Activated naive CD4-positive, alpha-beta T cell (primary cell): ENCODE measurements at places on chromosomes 3 and 15.

GRCh38 chr3:129065720-129066073 is 5.1 kb downstream of the GP9 start:
- no peak for DNase-seq

DNA sequence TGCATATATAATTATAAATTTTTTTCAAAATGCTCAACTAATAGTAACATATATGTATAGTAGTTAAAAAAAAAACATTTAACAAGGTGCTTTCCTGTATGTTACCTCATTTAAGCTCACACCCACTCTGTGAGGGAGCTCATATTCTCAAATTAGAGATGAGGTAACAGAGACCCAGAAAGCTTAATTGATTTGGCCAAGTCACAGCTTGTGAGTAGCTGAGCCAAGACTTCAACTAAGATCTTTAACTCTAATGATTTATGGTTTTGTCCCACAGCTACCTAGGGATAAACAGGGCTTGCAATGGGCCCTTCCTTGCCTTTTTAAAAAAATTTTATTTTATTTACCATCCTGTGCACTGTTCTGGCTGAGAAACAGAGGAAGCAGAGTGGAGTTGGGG is 230.0 kb upstream of the GOLIM4 start:
- no peak for DNase-seq

DNA sequence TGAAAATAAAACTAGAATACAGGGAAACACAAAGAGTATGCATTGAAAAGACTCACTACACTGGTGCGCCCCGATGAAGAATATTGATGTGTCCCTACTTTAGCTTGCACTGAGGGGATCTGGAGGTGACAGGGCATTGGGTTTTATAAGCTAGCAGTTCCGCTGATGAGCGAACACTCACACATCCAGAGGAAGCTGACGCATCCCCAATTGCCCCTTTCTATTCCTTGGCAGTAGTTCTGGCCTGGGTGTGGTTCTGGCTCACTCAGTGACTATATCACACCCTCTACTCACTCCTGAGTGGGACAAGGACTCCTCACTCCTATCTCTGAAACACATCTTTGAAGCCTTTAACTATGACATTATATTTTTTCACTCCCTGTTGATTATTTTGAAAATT is 71.0 kb downstream of the B3GNT5 start:
- DNase-seq = no peak

GRCh38 chr3:188594139-188594538 is 440.2 kb downstream of the LPP start:
- DNase-seq = no peak

DNA sequence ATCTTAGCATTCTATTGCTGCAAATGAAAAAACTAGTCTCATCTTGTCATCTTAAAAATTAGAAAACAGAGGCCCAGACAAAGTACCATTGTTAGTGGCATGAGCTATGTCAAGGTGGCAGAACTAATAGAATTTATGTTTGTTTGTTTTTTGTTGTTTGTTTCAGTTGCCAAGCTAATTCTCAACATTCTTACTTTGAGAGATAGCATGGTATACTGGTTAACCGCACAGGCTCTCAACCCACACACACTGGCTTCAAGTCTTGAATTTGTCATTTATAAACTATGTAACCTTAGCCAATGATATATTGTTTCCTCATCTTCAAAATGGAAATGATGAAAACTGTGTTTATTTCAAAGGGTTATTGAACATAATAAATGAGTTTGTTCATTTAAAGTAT is 367.6 kb upstream of the PLSCR5 start:
- DNase-seq = no peak

DNA sequence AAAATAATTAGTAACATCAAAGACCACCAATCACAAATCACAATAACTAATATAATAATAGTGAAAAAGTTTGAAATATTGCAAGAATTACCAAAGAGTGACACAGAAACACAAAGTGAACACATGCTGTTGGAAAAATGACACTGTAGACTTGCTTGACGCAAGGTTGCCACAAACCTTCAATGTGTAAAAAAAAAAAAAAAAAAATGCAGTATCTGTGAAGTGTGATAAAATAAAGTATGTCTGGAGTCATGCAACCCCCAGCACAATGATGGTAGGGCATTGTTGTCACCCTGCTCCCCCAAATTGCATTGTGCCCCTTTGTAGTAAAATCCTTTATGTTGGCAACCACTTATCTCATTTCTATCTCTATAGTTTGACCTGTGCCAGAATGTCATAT is 190.6 kb downstream of the PLCL2 start:
- no peak for DNase-seq

- no peak for DNase-seq
These were observed 20.0 kb upstream of the TEX55 start for GRCh38 chr3:119125742-119126504.

- DNase-seq = no peak
These were observed 91.0 kb downstream of the FOXP1 start for GRCh38 chr3:71492566-71492965.

- no peak for DNase-seq
These were observed 52.4 kb upstream of the GNB4 start for GRCh38 chr3:179503640-179504039.

DNA sequence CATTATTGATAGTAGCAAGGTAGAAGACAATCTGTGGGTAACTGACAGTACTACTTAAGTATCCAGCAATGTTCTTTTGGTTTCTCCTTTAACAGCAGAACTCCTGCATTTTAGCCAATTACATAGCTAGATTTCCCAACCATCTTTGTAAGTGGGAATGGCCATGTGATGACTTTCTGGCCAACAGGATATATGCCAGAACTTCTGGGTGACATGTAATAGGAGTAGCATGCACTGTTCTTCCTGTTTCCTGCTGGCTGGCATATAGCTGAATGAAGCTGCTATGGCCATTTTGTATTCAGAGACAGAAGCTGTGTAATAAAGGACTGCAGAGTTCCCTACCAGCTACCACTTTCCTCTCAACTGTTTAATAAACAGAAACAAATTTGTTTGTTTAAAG is 18.0 kb downstream of the SPICE1 start:
- DNase-seq = no peak

- no peak for DNase-seq
These were observed 93.2 kb downstream of the SLCO3A1 start for GRCh38 chr15:91946581-91947292.

DNA sequence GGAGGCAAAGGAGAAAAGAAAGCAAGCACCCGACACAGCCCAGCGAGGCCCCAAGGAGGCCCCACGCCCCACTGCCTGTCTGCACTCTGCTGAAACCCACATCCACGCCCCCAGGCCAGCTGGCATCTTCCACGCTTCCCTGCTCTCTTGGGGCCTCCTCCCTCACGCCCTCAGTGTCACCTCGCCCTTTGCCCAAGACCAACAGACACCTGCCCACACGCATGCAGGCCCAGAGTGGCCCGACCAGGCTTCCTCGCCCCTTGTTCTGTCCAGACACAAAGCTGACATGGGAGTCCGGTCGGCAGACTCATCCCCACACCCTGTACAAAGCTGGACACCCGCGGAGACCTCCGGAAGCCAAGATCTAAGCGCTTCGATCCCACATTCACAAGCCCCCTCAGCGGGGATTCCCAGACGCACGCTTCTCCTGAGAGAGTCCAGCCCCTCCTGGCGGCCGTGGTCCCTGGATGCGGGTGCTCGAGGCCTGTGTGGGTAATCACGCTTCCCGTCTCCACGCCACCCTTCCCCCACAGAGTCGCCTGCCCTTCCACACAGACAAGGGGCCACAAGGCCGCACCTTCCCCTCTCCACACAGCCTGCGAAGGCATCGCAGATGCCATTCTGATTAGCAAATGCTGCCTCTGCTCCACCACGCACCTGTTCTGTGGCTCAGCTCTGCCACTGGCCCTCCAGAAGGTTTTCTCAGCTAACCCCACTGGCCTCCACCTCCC is 176.6 kb downstream of the XXYLT1 start:
- no peak for DNase-seq

GRCh38 chr15:61182946-61183345 is 46.2 kb downstream of the RORA start:
- no peak for DNase-seq

GRCh38 chr15:98660055-98660454 is 11.7 kb downstream of the IGF1R start:
- no peak for DNase-seq

- no peak for DNase-seq
These were observed 58.1 kb upstream of the SLC6A6 start for GRCh38 chr3:14344351-14344750.

- DNase-seq = no peak
These were observed 31.1 kb downstream of the HCLS1 start for GRCh38 chr3:121629601-121630000.

DNA sequence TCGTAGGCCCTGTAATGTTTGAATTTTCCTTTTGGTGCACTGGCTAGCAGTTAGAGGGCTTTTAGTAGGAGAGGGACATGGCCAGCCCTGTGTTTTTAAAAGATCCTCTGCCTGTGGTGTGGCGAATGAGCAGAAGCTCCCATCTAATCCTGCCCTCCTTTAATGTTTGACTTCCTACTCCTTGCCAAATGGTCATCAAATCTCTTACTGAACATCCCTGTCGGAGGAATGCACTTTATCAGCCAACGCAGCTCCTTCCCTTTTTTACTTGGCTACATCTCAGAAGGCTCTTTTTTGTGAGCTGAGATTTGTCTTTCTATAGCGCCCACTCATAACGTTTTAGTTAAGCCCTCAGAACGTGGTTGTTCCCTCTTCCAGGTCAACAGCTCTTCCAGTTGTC is 44.8 kb downstream of the MAP2K5 start:
- DNase-seq = no peak

GRCh38 chr15:59369597-59369996 is 3.1 kb downstream of the MYO1E start:
- DNase-seq = no peak

DNA sequence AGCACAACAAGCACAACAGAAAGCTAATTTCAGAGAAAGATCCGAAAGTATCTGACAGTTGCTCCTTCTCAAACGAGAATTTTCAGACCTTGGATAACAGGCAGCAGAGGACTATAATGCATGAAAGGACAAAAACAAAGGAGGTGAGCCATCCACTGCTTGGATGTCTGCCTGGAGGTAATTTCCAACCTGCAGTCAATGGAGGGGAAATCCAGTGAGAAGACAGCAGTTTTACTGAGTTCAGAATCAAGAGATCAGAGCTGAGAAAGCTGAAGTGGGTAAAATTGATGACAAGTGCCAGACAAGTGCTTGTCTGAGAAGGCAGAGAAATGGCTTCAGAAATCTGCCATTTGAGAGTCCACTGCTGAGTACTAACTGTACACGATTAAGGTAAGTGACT is 22.1 kb downstream of the UBE3A start:
- no peak for DNase-seq

DNA sequence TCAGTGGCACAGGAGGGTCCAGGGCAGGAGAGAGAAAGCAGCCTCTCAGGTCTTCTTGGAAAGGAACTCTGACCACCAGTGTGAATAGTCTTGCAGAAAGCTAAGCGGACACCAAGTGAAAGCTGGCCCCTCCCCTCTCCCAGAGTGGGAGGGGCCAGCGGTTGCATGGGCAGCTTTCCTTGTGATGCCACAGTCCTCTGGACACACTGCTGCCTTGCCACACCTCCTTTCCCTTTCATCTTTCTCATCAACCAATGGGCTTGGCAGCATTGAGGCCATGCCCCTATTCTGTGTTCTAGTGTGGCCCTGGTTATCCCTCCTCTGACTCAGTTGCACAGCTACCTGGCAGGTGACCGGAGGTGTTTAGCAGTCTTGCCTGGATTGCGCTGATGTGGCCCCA is 49.7 kb upstream of the GOLGA6B start:
- no peak for DNase-seq

- no peak for DNase-seq
These were observed 115.1 kb downstream of the LPP start for GRCh38 chr3:188269040-188269439.

- no peak for DNase-seq
These were observed 16.3 kb upstream of the RAB7A start for GRCh38 chr3:128709506-128710210.

- no peak for DNase-seq
These were observed 5.2 kb downstream of the LRIG1 start for GRCh38 chr3:66495668-66496045.

- DNase-seq = no peak
These were observed 59.4 kb downstream of the LDHAL6B start for GRCh38 chr15:59266028-59266427.

- DNase-seq = no peak
These were observed 23.6 kb downstream of the HEG1 start for GRCh38 chr3:125032100-125032643.

- DNase-seq = no peak
These were observed 318.5 kb upstream of the ARPP21 start for GRCh38 chr3:35320646-35321407.

DNA sequence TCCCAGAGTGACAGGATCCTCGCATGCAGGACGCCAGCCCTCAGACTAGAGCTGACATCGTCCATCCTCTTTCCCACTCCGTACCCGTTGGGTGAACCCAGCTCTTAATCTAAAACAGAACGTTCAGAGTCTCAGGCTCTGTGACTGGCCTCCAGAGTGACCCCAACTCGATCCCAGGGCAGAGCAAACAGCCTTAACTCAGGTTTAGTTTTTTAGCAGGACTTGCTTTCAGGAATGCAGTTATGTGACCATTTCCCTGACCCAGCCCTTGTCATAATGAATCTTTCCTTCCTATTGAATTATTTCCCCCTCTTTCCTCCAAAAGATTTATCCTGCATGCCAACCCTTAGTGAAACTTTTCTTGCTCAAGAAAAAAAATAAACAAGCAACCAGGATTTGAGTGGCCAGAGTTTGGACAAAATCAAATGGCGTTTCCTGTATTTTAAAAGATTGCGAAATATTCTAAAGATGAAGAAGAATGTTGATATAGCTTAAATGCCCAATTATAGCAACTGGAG is 47.8 kb upstream of the RARB start:
- no peak for DNase-seq

DNA sequence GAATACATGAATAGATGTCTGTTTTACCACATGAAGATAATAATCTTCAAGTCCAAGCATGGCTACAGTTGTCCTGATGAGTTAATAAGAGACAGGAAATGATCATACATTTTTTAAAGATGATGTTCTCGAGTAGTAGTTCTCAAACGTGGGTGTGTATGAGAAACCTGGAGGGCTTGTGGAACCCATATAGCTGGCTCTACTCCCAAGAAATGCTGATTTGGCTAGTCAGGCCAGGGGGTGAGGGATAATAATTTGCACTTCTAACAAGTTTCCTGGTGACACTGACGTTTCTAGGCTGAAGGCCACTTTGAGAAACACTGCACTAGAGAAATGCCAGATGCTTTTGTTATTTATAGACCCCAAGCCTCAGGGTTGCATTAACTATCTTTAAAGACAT is 37.0 kb downstream of the ROPN1B start:
- DNase-seq = no peak

DNA sequence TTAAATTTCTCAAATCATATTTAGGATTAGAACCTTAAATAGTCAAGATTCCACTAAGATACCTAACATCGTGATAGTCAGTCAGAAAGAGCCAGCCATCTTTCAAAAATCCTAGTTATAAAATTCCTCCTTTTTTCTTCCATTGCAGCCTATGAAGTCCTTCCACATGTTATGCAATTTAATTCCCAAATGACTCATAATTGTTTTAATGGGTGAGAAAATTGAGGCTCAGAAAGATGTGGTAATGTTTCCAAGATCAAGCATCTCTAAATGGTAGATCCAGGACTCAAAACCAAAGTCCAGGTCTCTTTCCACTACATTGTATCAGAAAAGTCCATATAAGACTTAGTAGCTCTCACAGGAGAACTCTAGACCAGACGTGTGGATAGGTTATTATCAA is 9.5 kb downstream of the CFAP44 start:
- no peak for DNase-seq
